Activated CD4-positive, alpha-beta T cell treated with anti-CD3 and anti-CD28 coated beads for 4 hours (primary cell): ENCODE measurements at places on chromosomes 6 and 20.

GRCh38 chr6:29964518-29964886 is 22.2 kb downstream of the HLA-A start:
- no peak for DNase-seq

GRCh38 chr6:5553767-5554166 is 292.5 kb downstream of the FARS2 start:
- DNase-seq: no peak

DNA sequence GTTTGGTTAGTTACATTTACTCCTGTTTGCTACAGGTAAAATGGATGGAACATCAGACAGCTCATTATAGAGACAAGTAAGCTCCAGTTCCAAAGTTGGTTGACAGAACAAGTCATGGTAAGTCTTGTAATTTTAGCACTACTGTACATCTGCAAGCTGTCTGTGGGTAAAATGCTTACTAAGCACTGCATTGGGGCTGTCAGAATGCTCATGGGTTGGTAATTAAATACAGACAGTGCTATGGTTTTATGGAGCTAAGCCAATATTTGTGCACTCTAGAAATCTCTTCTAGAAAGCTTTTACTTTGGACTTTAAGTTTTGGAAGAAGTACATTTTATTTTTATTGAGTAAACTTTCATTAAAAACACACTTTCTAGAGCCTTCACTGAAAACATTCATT is 419.2 kb upstream of the MMS22L start:
- DNase-seq: no peak

- DNase-seq: no peak
Measured at GRCh38 chr20:57450419-57450818, 59.2 kb downstream of the RBM38 start.

GRCh38 chr20:57320358-57320757 is 9.2 kb upstream of the SPO11 start:
- no peak for DNase-seq

DNA sequence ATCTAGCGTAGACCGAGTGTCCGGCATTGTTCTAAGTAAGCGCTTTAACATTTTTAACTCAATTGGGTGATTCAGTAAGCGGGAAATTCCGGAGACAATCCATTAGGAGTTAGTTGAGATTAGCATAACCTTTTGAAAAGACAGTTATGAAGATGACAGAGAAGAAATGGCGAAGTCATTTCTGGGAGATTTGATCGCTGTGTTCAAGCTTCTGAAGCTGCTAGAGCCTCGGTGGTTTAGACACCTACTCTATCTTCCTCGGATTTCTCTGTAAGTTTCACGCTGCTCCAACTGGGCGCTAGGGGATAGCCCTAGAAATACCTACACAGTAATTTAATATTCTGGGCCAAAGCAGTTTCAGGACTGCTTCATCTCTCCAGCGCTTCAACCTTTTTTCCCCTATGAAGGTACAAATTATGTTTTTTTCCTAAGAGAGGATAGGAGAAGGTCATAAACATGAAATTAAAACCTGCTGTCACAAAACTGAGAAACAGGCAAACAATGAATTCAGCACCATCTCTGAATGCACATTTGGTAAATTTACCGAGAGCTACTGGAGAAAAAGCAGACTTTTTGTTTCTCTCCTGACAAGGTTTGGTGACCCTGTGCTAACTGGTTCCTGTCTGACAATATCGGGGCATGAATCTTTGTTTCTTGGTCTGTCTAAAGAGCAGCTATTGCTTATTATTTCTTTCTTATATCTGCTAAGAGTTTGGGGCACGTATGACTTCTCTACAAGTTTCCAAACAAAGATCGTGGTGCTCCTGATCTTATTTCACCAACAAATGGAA is 22.4 kb downstream of the ZNF311 start:
- no peak for DNase-seq

GRCh38 chr6:97427648-97428047 is 144.6 kb upstream of the MMS22L start:
- DNase-seq: no peak

DNA sequence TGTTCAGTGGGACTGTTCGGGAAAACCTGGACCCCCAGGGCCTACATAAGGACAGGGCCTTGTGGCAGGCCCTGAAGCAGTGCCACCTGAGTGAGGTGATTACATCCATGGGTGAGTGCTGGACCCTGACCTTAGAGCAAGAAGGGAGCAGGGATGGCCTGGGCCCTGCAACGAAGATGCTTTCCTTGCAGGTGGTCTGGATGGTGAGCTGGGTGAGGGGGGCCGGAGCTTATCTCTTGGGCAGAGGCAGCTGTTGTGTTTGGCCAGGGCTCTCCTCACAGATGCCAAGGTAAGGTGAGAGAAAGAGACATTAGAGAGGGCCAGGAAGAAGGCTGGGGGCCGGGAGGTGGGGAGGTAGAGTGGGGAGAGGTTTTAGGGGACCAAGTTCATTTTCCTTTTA is 6.4 kb downstream of the DLK2 start:
- no peak for DNase-seq

DNA sequence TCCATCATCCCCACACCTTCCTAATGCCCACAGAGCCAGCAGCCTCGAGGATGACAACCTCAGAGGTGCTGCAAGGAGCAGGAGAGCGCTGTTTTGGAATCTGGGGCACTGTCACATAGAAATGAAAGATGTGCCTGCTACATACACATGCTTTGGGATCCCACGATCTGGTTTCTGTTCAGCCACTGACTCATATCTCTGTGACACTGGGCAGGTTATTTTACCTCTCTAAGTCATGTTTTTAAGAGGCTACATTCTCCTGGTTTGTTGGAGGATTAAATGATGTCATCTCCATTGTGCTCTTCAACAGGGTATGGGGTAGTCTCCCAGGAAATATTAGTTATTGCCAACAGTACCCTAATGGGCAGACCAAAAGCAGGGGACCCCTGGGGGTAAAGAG is 32.6 kb upstream of the TAB2 start:
- DNase-seq: no peak

DNA sequence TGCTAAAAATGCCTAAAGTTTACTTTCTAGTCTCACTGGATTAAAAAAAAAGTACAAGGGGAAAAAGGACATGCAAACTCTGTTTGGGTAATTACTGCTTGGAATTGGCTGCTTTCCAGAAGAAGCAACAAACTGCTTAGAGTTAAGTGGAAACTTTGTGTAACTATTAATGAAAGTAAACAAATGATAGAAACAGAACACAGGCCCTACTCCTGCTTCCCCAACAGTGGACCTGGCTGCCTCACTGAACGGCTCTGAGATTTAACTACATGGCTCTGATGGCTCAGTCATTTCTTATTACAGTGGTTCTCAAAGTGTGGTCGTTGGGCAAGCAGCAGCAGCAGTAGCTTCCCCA is 108.5 kb downstream of the MAN1A1 start:
- DNase-seq: no peak

DNA sequence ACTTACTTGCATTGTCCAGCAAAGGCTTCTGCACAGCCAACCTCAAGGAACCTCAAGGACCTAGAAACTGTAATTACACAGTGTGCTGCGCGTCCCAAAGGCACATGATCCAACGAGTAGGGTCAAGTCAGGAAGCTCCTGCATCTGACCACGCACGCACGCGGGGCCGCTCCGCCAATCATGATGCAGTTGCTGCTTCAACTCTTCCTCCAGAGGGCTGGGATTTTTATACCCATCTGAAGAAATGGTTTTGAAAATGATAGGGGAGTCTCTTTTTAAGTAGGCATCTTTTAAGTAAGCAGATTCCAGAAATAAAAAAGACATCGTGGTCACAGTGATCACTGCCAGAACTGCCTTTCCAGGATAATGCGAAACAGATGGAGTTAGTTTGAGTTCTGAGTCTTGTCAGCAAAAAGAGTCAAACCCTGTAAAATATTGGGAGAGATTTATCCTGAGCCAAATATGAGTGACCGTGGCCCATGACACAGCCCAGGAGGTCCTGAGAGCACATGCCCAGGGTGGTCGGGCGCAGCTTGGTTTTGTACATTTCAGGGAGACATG is 34.0 kb downstream of the KIF25 start:
- no peak for DNase-seq

- no peak for DNase-seq
Measured at GRCh38 chr6:109893606-109894005, 84.5 kb upstream of the GPR6 start.

DNA sequence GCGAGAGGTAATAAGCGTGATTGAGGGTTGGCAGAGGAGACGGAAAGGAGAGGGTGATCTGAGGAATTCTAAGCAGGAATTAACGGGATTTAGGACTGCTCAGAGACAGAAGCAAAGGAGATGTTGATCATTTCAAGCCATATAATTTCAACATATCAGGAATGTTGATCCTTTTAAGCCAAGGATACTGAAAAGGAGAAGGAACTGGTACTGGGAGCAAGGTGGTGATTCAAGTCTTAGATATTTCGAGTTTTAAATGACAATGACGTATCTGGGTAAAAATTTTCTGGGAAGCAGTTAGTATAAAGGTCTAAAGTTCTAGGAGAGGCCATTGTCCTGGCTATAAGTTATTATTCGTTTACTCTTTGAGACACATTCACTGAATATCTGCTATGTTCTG is 91.3 kb upstream of the OGFRL1 start:
- no peak for DNase-seq

- peak; percentile 54 for DNase-seq
Measured at GRCh38 chr20:57708694-57709673, 831 bp downstream of the PMEPA1 start.

- DNase-seq: no peak
Measured at GRCh38 chr6:108838101-108838717, 10.0 kb upstream of the ARMC2 start.

GRCh38 chr6:1893470-1894130 is 283.9 kb downstream of the FOXC1 start:
- DNase-seq: no peak

- no peak for DNase-seq
Measured at GRCh38 chr20:61238813-61239212, 13.2 kb upstream of the CDH4 start.

- no peak for DNase-seq
Measured at GRCh38 chr6:97032955-97033354, 108.4 kb downstream of the KLHL32 start.

DNA sequence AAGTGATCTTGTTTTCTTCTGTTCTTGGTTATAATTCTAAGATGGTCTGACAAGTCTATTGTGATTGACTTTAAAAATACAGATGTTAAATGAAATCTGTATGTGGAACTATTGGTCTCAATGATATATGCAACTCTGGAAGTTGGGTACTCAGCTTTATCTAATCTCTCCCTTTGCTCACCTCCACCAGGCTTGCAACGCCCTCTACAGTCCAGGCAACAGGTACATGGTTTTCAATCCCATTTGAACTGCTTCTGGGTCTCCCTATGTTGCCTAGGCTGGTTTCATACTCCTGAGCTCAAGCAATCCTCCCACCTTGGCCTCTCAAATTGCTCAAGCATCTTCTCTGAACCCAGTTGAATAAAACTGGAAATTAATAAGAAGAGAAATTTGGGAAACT is 25.6 kb upstream of the HLA-DQB1 start:
- peak; percentile 68 for DNase-seq

GRCh38 chr6:113995634-113996033 is 24.7 kb upstream of the HDAC2 start:
- no peak for DNase-seq

DNA sequence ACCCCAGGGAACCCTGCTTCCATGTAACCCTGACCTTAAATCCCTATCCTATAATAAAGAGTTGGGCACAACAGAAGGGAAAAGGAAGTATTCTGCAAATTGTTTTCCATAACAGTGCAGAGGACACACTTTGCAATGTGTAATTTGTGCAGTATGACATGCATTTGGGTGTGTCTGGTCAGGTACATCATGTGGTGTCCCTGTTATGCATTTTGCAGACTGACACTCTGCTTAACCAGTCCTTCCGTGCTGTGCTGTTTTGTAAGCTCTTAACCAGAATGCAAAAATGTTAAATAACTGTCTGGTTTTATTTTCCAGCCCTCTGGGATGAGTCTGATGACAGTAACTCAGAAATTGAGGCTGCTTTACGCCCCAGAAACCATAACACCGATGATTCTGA is 57.0 kb upstream of the XRN2 start:
- no peak for DNase-seq

- no peak for DNase-seq
Measured at GRCh38 chr6:105034470-105034869, 77.6 kb downstream of the LIN28B start.

DNA sequence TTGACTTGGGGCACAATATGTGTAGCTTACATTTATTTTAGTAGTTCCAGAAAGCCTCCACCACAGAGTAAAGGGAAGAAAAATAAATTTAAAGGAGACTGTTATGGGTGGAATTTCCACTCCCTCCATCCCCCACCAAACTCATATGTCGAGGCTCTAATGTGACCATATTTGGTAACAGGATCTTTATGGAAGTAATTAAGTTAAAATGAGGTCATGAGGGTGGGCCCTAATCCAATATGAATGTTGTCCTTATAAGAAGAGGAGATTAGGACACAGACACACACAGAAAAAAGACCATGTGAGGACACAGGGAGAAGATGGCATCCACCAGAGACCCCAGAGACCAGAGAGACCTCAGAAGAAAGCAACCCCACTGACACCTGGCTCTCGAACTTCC is 189.7 kb downstream of the EDN1 start:
- DNase-seq: no peak

DNA sequence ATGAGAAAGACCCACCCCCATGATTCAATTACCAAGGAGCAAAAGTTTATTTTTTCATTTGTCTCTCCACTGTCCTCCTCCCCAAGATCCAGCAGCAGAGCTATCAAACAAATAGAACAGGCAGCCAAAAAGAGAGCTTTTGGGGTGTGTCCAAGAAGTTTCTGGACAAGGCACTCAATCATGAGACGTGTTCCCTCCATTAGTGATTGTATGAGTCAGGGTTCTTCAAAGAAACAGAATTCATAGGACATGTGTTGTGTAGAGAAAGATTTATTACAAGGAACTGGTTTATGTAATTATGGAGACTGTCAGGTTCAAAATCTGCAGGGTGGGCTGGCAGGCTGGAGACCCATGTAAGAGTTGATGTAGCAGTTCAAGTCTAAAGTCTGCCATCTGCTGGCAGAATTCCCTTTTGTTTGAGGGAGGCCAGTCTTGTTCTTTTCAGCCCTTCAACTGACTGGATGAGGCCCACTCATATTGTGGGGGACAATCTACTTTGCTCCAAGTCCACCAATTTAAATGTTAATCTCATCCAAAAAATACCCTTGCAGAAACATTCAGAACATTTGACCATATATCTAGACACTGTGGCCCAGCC is 248.1 kb upstream of the OPRM1 start:
- DNase-seq: no peak

- DNase-seq: peak; percentile 81
Measured at GRCh38 chr6:26017632-26017966, 55.0 kb downstream of the TRIM38 start.

- no peak for DNase-seq
Measured at GRCh38 chr6:168826726-168827585, 386.0 kb downstream of the SMOC2 start.

DNA sequence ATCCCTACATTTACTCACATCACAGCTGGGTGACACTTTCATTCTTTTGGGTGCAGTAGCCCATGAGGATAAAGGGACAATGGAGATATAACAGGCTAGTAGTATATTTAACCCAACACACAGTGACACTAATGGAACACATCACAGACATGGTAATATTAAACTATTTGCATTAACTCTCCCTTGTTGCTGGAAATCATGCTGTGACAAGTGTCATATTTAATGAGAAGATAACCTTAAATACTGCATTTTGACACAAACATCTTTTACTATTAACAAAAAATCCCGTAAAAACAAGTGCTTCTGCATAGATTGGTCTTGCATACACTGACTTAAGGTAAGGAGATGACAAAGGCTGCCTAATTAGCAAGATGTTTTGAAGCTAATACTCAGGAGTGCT is 45.5 kb downstream of the CNR1 start:
- DNase-seq: no peak
